ENCODE measurements at places on chromosomes 6 and 20.
A peak's percentile ranks its signal among the peaks of the same experiment; 100 is the strongest.

- DNase-seq: no peak
These were observed 133.3 kb downstream of the WDR27 start for GRCh38 chr6:169568314-169569087.

DNA sequence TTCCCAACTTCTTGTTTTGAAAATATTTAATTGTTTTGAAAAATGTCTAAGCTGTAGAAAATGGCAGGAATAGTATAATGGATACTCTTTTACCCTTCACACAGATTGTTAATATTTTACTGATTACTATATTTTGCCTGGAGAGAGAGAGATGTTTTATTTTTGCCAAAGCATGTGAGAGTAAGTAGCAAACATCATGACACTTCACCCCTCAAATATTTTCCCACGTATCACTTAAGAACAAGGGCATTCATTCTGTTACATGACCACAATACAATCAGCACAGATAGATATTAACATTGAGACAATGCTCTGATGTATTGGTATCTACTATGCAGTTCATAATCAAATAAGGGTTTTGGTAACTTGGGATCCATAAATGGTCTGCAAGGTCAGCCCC is 116.5 kb downstream of the CCDC170 start:
- DNase-seq: no peak

- no peak for DNase-seq
These were observed 10.7 kb upstream of the EDN1 start for GRCh38 chr6:12279322-12280091.

- DNase-seq: no peak
These were observed 12.0 kb upstream of the PLEKHG1 start for GRCh38 chr6:150587637-150588036.

- DNase-seq: no peak
These were observed 132.6 kb downstream of the BANF2 start for GRCh38 chr20:17832236-17832915.

DNA sequence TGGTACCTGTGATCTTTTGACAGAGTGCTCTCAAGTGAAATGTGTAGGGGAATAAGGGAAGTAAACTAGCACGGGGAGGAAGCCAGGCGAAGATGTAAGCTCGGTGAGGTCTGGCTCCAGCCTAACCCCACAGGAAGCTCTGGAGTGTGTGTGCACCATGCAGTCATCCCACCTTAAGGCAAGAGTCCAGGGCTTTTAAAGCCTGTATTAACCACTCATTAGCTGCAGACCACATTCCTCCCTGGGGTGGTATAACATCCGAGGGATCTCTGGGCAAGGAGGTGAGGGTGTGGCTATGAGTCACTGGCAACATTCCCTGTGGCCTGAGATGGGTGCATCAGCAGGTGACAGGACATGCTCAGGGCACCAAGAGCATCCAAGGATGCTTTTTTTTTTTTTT is 12.5 kb upstream of the RANBP9 start:
- DNase-seq: no peak

- peak; percentile 86 for DNase-seq
These were observed 24.5 kb downstream of the PLCB4 start for GRCh38 chr20:9093218-9093957.

DNA sequence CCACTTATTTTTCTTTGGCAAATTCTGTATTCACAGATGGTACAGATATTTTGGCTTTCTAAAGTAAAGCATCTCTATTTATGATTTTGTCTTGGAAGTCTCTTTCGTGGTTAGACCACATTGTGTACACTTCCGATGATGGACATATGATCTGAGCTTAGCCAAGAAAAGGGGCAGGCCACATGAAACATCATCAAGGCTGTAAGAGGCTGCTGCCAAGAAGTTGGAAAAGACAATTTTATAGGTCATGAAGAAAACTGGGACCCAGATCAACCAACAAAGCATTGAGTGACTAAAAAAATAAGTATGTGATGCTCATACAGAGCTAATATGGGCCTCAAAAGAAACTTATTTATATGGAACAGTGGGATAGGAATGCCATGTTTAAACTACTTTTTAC is 266.4 kb downstream of the HAO1 start:
- no peak for DNase-seq

DNA sequence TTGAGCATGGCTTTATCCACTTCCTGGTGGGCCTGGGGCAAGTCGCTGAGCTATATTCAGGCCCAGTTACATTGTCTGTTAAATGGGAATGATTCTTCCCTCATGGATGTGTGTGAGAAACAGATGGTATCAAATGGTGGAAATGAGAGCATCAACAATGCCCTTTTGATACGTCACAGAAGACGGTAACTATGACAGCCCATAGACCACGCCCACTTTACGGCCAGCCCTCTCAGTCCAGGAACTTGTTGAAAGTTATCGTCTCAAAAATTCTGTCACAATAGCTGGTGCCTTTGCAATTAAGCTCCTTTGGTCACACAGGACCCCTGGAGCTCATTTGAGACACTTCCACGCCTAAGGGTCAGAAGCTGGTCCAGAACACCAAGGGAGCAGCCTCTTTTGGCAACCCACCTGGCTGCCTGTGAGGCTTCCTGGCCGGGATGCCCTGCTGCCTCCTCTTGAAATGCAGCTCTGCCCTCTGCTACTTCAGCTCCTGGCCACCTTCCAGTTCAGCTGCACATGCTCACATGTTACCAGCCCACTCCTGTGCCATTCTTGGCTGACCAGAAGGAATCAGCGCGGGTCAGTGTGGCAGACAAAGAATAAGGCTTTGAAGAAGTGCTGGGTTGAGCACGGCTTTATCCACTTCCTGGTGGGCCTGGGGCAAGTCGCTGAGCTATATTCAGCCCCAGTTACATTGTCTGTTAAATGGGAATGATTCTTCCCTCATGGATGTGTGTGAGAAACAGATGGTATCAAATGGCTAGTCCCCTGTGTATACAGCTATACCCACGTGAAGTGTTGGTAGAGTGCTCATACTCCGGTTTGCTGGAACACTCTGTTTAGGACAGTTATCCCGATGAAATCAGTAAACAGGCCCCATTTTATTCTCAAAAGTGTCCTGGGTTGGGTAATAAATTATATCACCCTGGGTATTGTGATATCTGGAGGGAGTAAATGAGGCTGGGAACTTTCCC is 199.2 kb upstream of the SUPT3H start:
- peak; percentile 6 for DNase-seq

DNA sequence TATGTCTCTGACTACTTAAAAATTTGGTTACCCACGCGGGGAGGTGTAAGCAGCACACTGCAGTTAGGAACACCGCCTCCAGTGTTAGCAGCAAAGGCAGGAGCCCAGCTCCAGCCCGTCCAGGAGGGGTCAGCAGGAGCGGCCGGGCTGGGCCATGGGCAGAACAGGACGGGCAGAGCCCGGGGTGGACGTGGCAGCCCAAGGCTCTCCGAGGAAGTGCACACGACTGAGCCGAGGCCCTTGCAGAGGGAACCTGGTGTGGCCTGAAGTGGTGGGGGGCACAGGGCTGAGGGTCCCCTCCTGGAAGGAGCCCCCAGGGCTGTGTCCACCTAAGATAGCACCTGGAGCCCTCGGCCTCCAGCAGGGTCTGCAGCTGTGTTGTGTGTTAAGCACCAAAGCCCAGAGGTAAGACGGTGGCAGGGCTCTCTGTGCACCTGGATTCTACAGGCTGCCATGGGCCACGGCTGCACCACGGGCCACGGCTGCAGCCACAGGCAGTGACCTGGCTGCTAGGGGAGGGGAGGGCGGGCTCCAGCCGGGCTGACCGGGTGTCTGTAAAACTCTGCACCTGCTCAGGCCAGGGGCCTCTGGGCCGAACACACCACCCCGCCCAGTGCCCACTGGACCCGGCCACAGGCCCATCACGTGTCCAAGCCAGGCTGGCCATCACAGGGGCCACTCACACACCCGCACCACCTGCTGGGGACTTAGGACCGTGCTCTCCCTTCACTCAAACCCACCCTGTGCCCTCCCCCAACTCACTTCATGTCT is 6.6 kb downstream of the SLC2A4RG start:
- DNase-seq: no peak

DNA sequence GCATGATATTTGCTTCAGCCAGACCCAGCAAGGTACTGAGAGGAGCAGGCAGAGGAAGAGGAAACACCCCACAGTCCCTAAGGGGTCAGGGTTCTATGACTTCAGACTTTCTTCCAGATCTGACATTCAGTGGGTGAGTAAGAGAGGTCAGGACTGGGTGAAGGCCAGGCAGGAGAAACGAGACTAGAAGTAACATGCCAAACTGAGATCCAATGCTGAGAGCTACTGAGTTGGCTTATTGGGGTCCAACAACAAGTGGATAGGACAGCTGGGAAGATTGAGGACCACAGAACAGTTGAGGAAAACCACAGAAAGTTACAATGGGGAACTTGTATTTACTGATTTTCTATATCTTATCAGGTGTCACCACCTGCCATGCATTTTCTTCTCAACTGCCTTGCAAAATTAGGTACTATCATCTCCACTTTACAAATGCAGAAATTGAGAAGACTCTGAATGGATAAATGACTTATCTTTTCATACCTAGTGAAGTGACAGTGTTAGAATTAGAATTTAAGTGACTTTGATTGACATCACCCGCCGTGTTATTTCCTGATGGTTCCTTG is 43.8 kb upstream of the HIVEP1 start:
- no peak for DNase-seq

DNA sequence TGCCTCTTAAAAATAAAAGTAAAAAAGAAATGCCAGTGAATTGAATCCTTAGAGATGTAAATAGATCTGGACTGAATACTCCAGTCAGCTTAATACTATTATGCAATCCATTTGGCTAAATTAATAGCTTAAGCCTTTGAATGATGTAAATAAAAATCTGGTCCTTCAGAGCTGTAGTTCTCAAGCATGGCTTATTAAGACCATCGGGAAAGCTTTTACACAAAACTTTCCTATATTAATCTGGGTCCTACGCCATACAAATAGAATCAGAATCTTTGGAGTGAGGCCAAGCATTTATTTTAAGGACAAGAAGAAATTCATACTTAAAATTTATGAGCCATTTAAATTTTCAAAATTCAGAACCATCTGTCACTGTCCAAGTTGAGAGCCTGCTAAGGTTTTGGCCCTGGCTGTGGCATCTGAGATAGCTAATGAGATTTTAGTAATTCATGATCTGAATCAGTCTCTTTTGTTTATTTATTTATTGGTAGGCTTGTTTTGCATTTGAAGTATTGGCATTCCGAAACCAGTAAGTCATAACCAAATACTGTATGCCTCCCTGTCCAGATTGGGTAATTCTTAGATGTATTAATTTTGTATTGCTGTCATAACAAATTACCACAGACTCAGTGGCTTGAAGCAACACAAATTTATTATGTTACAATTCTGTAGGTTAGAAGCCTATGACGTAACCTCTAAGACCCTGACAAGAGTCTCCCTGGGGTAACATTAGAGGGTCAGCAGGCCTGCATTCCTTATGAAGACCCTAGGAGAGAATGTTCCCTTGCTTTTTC is 228.1 kb upstream of the RAB32 start:
- DNase-seq: peak; percentile 98

DNA sequence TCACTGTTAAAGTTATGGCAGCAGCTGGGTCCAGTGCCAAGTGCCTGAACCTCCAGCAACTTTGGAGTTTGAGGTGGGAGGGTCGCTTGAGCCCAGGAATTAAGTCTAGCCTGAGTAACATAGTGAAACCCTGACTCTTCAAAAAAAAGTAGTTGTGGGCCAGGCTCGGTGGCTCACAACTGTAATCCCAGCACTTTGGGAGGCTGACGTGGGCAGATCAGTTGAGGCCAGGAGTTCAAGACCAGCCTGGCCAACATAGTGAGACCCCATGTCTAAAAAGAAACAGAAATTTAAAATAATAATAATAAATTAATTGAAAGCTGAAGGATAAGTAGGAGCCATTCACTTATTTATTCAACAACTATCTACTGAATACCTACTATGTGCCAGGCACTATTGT is 33.8 kb downstream of the FKBP5 start:
- no peak for DNase-seq

DNA sequence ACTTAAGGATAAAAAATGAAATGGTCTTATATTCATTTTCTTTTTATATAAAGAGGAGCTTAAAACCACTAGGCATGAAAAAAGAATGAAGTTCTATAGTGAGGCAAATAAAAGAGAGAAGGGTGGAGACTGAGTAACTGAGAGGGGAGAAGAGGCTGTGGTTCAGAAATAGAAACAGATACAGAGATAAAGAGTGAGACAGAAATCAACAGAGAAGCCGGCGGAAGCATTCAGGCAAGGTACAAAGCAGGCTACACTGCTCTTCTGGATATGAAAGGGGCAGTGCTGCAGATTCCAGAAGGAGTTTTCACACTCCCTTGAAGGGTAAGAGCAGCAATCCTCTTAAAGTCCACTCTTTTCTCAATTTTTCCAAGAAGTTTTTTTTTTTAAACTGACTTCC is 29.9 kb downstream of the NFATC2 start:
- no peak for DNase-seq

GRCh38 chr6:10276106-10276505 is 138.8 kb downstream of the TFAP2A start:
- no peak for DNase-seq

DNA sequence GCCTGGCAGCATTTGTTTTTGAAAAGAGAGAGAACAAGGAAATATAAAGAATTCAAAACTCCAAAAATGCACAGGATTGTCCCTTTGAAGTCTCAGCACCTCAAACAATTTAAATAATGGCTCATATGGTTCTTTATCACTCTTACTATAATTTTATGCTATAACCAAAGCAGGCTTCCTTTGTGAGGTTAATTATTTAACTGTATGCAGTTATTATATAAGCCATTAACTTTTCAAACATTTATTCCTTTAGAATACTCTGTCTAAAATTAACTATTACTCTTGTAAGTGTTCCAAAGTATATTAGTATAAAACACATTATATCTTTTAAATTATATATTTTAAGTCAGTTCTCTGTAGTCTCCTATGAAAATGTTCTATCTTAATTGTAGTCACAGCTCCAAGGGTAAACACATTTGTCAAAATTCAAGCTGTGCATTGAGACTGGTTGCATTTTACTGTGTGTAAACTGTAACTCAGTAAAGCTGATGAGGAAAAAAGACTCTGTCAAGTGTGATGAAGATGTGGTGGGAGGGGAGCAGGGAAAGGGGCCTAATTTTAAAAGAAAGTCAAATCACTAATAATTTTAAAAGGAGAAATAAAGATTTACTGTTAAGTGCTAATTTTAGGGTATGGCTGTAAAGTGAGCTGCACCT is 20.0 kb upstream of the PLAGL1 start:
- no peak for DNase-seq

DNA sequence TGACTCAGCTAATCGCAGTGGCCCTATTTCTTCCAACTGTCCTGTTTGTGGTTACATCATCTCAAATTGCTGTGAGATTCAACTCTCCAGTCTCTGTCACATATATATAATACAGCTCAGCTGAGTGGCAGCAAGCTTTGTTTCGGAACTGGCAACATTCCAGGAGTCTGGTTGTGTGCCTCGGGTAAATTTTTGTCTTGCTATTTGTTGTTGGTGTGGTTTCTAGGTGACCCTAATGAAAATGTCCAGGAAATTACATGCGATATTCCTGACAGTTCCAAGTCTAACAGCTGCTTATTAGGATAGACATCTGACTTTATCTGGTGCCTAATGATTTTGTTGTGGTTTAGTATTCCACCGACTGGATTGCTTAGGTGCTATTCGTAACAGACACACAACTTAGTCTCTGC is 581.8 kb downstream of the CD109 start:
- DNase-seq: no peak
